ENCODE measurements at places on chromosomes 1 and 21. TPM values are rescaled to one million over a fixed set of nuclear protein-coding genes. Genes with fewer than 3 reads are reported as not detected.

DNA sequence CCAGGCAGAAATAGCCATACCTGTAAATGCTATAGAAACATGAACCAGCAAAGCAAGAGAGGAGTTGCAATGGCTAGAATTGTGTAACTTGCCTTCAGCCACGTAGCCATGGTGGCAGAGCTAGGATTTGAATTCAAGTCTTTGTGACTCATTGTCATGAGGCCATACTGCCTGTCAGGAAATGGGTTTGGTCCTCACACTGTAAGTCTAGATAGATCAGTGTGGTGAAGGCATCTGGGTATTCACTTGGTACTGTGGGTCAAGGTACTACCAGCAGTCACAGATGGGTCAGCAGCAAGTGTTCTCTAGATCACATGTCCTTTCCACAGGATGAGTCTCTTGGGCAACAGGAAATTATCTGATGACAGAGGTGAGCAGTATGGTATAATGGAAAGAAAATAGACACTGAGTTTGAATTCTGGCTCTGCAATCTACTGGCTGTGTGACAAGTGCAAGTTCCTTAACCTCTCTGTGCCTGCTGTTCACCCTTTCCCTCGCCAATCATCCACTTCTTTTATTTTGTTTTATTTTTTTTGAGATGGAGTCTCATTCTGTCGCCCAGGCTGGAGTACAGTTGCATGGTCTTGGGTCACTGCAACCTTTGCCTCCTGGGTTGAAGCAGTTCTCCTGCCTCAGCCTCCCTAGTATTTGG, 36.9 kb downstream of the FGGY start:
- DNase-seq, result no peak

Gene RGS18
- total RNA-seq, result not detected

- DNase-seq, result peak; percentile 94
Measured at GRCh38 chr1:98988904-98989555, 15.6 kb downstream of the PLPPR5 start.

DNA sequence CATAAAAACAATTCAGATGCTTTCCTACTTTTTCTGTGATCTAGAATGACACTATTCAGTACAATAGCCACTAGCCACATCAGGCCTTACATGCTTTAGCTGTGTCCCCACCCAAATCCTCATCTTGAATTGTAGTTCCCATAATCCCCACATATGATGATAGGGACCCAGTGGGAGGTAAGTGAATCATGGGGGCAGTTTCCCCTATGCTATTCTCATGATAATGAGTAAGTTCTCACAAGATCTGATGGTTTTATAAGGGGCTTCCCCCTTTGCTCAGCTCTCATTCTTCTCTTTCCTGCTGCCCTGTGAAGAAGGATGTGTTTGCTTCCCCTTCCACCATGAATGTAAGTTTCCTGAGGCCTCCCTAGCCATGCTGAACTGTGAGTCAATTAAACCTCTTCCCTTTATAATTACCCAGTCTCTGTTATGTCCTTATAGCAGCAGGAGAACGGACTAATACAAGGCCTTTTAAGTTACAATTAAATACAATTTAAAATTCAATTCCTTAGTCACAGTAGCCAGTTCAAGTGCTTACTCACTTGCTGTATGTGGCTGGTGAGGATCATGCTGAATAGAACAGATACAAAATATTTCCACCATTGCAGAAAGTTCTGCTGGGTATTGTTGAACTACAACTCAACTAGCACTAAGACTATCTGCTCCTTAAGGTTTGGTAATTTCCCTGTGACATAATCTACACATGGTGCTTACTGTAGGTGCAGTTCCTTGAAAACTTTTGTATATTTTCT, 106.7 kb downstream of the SCMH1 start:
- no peak for DNase-seq

- peak; percentile 43 for DNase-seq
Measured at GRCh38 chr1:199292896-199293295, 654.1 kb downstream of the PTPRC start.

Gene NBPF6
- not detected for total RNA-seq

Gene EPHA2
- total RNA-seq, result 104 TPM

Gene KCNE2
- total RNA-seq, result not detected

DNA sequence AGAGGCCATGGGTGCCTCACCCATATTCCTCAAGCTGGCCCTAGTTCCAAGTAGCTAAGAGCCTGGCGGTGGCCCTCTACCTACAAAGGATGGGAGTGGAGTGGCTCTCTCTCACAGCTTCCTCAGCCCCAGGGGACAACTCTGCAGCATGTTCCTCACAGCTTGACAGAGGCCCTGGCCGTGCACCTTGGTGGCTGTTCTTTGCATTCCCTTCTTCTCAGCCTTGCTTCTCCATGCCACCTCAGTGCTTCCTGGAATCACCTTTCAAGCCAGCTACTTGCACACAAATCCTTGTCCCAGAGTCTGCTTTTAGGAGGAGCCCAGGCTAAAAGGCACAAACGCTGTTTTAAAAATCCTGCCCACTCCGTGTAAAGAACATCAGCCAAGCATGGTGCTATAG, 69.0 kb upstream of the DIRAS3 start:
- DNase-seq, result no peak

- no peak for DNase-seq
Measured at GRCh38 chr21:14926186-14926585, 138.6 kb downstream of the NRIP1 start.

- peak; percentile 73 for DNase-seq
Measured at GRCh38 chr1:221435504-221435904, 306.4 kb downstream of the DUSP10 start.

Gene RHD
- not detected for total RNA-seq

Gene KRTAP19-3
- total RNA-seq, result not detected

- DNase-seq, result peak; percentile 76
Measured at GRCh38 chr1:214990619-214991018, 91.9 kb upstream of the KCNK2 start.

- no peak for DNase-seq
Measured at GRCh38 chr1:3814771-3815561, 18.7 kb upstream of the LRRC47 start.

DNA sequence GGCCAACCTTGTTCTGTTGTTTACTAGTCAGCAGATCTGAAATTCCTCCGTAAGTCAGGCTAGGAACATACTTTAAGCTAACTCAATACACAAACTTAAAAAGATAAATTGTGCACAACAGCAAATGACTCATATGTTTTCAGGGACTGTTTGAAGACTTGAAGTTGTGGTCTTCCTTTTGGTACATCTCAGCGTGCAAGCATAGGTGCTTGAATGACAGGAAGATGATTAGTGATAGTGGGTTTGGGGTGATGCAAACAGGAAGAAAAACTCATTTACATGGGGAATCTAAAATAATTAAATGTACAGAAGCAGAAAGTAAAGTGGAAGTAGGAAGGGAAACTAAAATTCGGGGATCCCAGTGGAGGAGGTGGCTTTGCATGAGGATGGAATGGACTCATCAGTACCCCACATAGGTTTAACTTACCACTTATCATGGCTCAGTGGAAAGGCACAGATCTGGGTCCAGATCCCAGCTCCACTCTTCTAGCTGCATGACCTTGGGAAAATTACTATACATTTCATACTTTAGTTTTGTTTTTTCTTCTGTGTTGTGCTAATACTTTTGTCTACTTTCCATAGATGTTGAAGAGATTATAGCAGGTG, 122.3 kb downstream of the XCL2 start:
- no peak for DNase-seq

Gene SPRR2G
- not detected for total RNA-seq

DNA sequence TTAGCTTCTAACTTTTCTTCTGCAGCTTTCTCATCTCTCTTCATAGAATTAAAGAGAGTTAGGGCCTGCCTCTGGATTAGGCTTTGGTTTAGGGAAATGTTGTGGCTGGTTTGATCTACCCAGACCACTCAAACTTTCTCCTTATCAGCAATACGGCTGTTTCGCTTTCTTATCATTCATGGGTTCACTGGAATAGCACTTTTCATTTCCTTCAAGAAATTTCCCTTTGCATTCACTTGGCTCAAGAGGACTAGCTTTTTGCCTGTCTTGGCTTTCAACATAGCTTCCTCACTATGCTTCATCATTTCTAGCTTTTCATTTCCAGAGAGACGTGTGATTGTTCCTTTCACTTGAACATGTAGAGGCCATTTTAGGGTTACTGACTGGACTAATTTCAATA, 59.6 kb downstream of the AKT3 start:
- DNase-seq, result no peak

Gene VAMP3
- 136 TPM for total RNA-seq

DNA sequence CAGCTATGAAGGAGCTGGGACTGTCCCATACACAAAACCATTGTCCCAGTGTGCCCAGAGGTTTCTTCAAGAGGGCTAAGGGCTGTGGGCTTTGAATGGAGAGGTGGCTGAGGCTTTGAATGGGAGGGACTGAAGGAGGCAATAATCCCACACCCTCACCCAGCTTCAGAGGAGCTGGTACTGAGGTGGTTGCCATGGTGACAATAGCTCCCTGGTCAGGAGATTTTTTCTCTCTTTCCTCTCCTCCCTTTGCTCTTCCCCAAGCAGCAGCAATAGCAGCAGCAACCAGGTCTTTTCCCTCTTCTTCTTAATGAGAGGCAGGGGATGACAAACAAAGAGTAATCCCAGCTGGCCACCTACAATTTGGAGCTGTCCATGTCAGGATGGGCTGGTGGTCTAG, 1.6 kb downstream of the HPCAL4 start:
- no peak for DNase-seq

GRCh38 chr1:234619071-234619480, 9.1 kb upstream of the IRF2BP2 start:
- peak; percentile 53 for DNase-seq

Gene PYHIN1
- not detected for total RNA-seq

GRCh38 chr1:163267962-163268361, 53.8 kb upstream of the NUF2 start:
- no peak for DNase-seq

GRCh38 chr1:25987951-25988350, 9.9 kb downstream of the PAFAH2 start:
- DNase-seq, result no peak

Gene ADAM30
- total RNA-seq, result not detected

DNA sequence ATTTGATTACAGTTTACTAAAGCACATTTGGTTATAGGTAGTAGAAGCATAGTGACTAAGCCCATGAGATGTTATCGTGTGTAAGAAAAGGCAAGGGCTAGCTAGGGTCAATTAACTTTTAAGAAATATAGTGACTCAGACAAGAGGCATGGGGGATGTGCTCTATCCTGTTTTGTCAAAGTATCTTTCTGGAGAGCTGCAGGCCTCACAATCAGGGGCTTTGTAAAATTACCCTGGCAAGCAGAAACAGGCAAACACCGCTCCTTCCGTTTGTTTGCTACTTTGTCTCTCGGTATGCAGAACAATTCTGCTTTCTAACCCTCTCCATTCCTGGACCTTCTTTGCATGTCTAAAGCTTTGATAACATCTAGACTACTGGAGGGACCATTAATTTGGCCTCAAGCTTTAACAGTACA, 26.1 kb upstream of the ZNF697 start:
- peak; percentile 78 for DNase-seq

DNA sequence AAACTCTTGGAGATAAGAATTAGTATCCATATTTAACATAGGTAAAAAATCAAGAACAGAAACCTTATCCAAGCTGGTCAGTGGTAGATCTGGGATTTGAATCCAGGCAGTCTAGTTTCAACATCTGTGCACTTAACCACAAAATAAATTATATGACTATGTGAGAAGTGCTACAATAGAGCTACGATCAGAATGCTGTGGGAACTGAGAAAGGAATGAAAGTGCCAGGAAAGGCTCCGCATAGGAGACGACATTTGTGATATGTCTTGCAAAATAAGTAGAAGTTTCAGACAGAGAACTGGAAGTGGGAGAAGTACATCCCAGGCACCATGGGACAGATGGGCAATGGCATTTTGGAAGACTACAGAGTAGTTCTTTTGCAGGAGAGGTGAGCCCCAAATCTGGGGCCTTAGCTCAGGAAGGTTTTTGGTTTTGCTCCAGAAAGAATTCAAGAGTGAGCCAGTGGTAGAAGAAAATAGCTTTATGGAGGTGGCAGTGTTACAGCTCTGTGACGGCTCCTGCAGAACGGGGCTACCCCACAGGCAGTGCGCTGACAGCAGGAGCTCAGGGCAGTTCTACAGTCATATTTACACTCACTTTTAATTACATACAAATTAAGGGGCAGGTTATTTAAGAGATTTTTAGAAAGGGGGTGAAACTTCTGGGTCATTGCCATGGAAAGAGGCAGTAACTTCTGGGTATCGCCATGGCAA, 25.5 kb upstream of the GJA5 start:
- DNase-seq, result no peak

Gene SLC6A9
- 5.0 TPM for total RNA-seq

Gene S100A7
- not detected for total RNA-seq

DNA sequence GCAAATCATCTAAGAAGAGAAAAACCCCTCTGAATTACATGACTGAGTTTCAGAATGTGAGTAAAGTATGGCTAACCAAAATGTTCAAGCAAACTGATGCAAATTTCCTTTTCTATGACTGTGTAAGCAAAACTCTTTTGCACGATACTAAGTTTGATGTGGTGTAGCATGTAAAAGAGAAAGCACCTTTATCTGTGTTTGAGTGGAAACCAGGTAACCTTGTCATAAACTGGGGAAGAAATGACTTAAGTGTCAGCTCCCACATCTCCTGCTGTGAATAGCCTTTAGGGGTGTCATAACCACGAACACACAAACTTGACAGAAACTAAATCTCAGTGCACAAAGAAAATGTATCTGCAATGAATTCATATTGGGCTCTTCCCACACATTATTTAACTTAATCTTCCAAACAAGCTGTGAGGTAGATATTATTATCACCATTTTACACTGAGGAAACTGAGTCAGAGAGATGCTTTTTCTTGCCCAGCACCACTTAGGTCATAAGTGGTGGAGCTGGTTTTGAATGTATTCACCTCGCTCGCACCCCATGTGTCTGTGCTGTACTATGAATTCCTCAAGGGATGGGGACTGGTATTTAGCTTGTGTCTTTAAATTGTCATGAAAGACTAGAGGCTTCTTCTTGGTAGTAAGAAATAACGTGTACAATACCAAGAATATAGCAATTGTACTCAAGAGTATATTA, 32.9 kb upstream of the IL12RB2 start:
- DNase-seq, result no peak

Gene RBM8A
- total RNA-seq, result 209 TPM

DNA sequence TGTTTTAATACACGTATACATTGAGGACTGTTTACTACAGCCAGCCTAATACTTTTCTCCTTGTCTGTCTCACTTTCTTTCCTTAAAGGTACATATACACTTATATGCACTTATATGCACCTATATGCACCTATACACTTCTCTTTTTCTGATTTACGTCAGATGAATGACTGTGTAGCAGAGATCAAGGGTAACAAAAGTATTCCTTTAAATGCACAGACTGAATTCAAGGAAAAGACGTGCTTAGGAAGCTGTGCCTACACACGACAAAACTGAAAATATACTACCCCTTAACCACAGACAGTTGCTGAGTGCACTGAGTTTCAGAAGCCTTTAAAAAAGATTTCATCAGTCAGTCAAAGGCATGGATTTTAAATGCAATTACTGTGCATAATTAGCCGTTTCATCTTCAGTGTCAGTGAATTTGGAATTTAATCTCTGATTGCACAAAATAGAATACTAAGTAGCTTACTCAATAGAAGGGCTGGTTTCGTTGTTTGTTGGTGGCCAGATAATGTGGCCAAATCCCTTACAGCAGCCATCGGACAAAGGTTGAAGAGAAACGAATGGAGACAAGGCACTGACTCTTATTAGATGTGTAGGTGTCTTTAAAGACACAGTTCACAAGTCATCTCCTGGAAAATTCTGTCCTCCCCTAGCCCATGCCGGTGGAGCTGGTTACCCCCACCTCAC, 38.3 kb upstream of the TARBP1 start:
- no peak for DNase-seq

Gene ASCL5
- total RNA-seq, result not detected

- no peak for DNase-seq
Measured at GRCh38 chr1:156767879-156768604, 707 bp downstream of the PRCC start.

All from renal cortical epithelial cell (primary cell).